ENCODE measurements at places on chromosomes 11 and 22. TPM values are rescaled to one million over a fixed set of nuclear protein-coding genes. Genes with fewer than 3 reads are reported as not detected.

UBQLN3 gene
- total RNA-seq = not detected

CNTF gene
- 3.7 TPM for total RNA-seq

MYOD1 gene
- not detected for total RNA-seq

TRPM5 gene
- total RNA-seq = not detected

TSGA10IP gene
- total RNA-seq = not detected

SLC22A25 gene
- not detected for total RNA-seq

SUN2 gene
- 45.8 TPM for total RNA-seq

PTPN5 gene
- total RNA-seq = not detected

ANKK1 gene
- not detected for total RNA-seq

CCDC87 gene
- total RNA-seq = 0.69 TPM
